Astrocyte (in vitro differentiated cells and primary cell): ENCODE measurements at places on chromosomes 2 and 18.

GRCh38 chr18:23225503-23225902 is 90.2 kb downstream of the CABLES1 start:
- peak; percentile 98 for DNase-seq

- no peak for DNase-seq
Observed at GRCh38 chr2:132586101-132586511, 83.9 kb downstream of the LYPD1 start.

DNA sequence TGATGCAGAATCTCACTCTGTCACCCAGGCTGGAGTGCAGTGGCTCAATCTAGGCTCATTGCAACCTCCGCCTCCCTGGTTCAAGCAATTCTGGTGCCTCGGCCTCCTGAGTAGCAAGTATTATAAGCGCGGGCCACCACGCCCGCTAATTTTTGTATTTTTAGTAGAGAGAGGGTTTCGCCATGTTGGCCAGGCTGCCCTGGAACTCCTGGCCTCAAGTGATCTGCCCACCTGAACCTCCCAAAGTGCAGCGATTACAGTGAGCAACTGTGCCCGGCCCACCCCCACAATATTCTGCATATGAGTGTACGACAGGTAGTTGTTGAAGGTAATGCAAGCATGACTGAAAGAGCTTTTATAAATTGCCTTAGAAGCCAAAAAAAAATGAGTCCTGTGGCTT is 1.2 kb downstream of the WDR75 start:
- DNase-seq = no peak

DNA sequence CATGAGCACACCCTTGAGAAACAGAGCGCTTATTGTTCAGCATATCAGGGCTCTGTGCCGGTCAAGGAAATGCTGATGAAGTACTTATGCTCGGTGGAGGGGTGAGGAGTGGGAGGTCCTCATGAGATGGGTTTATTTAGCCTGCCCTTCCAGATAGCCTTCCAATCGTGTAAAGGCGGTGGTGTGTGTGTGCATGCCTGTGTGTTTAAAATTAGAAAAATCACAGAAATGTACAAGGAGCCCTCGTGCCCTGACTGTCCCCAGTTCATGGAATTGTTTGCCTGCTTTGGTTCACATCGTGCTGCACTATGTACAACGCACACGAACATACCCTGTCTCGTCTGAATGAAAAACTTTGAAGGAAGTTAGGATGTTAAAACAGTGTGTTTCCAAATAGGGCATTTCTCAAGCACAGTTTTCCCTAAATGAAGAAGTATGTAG is 158.6 kb downstream of the AQP4 start:
- no peak for DNase-seq

DNA sequence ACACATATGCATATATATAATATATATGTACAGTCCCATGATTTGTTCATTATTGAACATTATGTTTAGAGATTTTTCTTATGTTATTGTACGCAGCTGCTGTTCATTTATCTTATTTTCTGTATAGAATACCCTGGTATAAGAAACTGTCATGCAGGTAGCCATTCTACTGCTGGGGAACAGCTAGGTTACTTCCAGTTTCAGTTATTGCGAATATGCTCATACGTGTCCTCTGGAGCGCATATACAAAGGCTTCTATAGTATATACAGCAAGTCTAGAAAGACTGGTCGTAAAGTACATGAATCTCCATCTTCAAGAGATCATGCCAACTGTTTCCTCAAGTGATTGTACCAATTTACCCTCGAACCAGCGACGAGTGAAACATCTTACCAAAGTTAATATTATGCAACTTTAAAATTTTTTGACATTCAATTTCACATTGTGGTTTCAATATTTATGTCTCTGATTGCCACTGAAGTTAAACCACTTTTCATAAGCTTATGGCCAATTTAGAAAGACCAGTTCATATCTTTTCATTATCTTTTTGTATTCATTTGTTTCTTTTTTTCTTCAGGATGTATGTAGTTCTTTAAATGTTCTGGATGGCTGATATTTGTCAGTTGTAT is 53.5 kb downstream of the RDH14 start:
- DNase-seq = no peak

DNA sequence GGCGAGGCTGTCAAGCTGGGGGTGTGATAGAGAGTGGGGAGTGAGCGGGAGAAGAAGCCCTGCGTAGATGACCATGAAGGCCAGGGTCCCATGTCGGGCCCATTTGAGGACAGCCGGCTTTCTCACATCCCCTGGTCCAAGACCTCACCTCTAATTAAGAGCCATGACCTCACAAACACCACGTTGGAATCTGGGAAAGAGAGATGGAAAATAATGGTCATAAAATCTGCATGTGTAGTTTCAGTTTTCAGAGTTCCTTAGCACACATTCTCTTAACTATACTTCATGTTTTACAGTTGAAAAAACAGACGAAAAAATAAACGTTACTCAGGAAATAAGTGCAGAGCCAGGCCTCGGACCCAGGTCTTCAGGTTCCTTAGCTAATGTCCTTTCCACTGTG is 244.8 kb upstream of the SIX2 start:
- DNase-seq = no peak

DNA sequence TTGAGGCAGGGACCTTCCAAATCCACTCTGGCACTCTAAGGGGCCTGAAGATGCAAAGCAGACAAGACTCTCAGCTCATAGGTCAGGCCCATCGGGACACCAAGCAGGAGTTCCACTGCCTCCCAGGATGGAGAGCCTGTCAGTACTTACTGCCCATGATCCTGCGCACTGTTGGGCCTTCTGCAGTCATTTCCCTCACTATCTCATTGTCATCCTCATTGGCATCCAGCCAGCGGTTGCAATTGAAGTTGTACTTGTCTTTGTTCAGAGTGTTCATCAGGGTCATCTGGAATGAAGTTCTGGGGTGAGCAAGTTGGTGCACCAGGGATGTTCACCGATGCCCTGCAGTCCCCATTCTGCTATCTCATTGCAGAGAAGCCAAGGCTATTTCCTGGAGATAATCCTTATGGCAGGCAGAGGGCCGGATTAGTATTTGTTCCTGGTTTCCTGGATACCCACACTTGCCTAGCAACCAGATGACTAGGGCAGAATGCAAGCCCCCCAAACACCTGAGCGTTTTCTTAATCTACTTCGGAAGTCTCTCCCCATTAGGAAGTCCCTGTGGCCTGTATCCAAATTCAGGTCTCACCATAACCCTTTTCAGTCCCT is 65.1 kb downstream of the LOXHD1 start:
- no peak for DNase-seq

GRCh38 chr2:64731746-64732145 is 78.0 kb upstream of the SERTAD2 start:
- no peak for DNase-seq

GRCh38 chr2:179354739-179355537 is 90.3 kb upstream of the SESTD1 start:
- no peak for DNase-seq

DNA sequence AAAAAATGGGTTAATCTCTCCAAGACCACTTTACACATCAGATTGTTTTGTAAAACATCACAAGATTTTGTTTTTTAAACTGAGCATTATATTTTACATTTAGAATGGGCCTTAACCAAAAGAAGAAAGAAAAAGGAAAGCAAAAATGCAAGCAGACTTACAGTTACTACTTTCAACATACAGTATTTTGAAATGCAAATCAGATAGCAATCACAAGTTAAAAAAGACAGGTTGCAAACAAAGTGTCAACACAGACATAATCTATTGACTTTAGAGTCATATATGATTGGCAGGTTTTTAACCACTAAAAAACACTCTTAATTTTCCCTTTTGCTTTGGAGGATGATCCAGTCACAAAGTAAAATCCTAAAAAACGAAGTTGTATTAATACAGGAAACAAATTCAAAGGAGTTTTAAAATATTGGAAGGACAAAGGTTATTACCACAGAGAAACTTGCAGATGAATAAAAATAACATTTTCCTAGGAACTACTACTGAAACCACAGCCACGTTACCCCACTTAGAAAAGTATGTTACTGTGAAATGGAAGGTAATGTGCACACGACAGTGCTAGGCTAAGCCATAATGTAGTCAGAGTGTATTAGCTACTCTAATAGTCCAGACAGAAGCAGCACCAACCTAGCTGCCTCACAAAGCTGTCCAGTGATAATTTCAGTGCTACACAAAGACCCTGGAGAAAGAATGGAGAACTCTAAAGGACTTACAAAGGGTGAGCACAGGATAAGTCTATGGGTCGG is 22.9 kb downstream of the DARS1 start:
- DNase-seq = peak; percentile 12

- DNase-seq = no peak
Observed at GRCh38 chr2:131152074-131152473, 46.9 kb downstream of the PLEKHB2 start.

- DNase-seq = no peak
Observed at GRCh38 chr18:23636071-23636399, 26.7 kb downstream of the ANKRD29 start.
